ENCODE measurements at places on chromosomes 5 and 9.

GRCh38 chr5:179610109-179610902, 13.2 kb downstream of the HNRNPH1 start:
- no peak for DNase-seq

DNA sequence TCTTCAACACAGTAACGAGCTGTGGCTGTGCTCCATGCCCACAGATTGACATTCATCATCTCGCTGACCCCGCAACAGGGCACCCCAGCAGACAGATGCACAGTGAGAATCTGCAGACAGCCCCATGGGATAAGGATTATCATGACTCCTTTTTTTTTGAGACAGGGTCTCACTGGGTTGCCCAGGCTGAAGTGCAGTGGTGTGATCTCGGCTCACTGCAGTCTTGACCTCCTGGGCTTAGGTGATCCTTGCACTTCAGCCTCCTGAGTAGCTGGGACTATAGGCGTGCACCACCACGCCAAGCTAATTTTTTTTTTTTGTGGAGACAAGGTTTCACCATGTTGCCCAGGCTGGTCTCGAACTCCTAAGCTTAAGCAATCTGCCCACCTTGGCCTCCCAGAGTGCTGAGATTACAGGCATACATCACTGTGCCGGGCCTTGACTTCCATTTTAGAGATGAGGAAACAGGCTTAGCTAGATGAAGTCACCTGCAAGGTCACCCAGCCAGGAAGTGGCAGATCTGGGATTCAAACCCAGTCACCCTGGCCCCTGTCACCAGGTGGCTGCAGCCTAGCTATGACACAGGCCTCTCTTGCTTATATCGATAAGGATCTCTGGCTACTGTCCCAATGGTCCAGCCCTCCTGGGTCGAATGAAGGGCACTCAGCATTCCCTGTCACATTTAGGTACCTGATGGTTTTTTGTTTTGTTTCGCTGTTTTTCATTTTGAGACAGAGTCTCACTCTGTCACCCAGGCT, 5.1 kb downstream of the AIF1L start:
- no peak for DNase-seq

GRCh38 chr5:112413611-112414010, 5.5 kb downstream of the EPB41L4A start:
- DNase-seq: no peak

DNA sequence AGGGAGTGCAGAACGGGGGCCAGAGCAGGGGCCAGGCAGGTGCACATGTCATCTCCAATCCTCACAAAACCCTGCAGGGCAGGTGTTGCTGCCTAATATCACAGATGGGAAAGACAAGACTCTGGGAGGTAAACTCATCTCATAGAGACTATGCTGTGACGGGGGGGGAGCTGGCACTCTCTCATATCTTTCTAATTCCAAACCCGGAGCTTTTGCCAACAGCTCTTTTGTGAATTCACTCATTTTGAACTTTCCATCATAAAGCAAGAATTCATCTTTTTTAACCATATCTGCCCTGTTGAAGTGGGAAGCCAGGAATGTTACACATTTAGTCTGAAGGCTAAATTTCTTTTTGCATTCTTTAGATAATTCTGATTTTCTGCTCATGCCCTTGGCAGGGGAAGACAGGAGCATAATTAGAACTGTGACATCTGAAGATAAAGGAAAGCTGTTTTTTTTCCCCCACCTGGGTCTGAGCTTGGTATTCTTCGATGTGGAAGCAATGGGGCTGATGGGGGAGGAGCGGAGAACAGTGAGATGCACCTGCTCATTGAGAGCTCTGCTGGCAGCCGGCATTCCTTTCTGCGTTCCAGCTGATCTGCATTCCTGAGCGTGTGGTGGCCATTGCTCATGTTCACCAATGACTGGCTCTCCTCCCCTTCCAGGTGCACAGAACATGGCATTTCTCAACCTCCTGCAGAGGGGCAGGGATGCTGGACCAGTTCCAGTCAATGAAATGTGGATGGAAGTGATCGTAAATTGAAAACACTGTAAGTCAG, 159.2 kb downstream of the NSG2 start:
- no peak for DNase-seq

- no peak for DNase-seq
Observed at GRCh38 chr5:117794847-117795246, 1193.5 kb downstream of the DTWD2 start.

DNA sequence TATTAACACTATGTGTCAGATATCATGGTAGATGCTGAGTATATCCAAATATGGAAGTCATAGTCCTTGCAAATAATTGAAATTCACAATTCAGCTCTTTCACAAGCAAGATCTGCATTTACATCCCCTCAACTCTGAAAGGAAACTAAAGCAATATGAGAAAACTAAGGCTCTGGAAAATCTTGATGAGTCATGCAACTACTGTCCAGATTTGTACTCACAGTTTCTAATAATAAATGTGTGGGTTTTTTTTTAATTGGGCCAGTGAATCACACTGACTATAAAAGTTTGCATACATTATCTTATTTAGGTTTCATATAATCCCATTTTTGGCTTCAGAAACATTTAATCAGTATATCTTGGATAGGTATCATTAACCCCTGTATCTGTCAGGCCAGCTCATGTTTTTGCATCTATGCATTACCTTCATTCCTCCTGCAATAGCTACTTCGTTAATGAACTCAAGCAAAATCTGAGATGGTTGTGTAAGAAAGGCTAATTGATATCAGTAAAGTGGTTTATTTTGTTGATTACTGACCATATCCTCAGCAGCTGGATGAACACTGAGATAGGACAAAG, 58.7 kb upstream of the PRR16 start:
- no peak for DNase-seq

- no peak for DNase-seq
Observed at GRCh38 chr9:16613605-16614004, 256.9 kb downstream of the BNC2 start.

- peak; percentile 41 for DNase-seq
Observed at GRCh38 chr5:59007460-59008063, 424.7 kb downstream of the RAB3C start.

- no peak for DNase-seq
Observed at GRCh38 chr5:105982526-105982925, 1688.2 kb downstream of the EFNA5 start.

GRCh38 chr9:37174247-37174646, 53.9 kb downstream of the ZCCHC7 start:
- no peak for DNase-seq

DNA sequence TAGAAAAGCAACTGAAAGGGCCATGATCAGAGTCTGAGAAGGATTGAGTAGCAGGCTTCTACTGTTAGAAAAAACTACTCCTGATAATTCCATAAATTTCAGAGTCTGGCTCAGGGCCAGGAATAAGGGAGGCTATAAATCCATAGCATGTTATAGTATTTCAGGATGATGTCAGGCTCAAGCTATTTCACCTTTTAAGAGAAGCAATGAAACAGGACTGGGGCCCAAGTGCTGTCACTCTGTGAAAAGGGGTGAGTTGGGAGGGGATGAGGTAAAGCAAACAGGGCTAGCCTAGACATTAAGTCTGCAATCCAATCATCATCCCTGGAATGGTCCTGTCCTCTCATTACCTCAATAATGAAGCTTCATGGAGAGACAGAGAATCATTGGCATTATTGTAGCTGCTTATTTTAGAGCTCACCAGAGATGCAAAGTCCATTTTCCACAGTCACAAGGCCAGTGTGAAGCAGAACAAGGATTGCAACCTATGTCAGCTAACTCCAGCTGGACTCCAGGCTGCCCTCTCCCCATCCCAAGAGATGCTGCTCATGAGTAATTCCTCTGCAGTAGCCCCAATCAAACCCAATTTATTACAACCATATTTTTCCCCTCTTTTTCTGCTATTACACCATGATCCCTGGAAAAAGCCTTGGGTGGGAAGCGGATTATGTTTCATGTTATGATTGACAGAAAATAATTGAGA, 56.0 kb downstream of the PAPPA start:
- no peak for DNase-seq

DNA sequence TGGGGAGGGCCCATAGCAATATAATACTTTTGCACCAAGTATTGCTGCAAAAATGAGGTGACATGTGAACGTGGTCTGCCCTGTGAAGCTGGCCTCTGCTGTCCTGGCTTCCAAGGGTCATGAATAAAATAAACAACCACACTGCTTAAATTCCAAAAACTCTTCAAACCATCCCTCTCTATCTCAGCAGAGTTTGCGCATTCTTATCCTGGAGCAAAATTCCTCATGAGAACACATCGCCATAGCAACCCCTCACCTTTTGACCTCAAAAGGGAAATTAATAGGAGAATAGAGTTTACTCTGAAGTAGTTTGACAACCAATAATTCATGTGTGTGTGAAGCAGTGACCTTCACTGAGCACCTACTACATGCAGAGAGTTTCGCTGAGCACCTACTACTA, 342.9 kb downstream of the SPOCK1 start:
- no peak for DNase-seq

- DNase-seq: no peak
Observed at GRCh38 chr5:24188216-24188925, 456.4 kb downstream of the CDH10 start.

DNA sequence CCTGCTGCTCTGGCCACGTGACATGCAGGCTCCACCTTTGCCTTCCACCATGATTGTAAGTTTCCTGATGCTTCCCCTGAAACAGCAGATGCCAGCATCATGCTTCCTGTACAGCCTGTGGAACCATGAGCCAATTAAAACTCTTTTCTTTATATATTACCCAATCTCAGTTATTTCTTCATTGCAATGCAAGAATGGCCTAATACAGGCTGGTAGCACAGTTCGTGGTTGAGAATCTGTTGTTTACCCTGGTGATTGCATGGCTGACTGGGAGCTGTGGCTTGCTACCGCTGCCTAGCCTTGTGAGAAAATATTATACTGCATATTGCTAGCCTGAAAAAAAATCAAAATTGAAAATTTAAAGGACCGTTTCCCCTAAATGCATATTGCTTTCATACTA, 44.8 kb upstream of the PTPN3 start:
- DNase-seq: no peak

DNA sequence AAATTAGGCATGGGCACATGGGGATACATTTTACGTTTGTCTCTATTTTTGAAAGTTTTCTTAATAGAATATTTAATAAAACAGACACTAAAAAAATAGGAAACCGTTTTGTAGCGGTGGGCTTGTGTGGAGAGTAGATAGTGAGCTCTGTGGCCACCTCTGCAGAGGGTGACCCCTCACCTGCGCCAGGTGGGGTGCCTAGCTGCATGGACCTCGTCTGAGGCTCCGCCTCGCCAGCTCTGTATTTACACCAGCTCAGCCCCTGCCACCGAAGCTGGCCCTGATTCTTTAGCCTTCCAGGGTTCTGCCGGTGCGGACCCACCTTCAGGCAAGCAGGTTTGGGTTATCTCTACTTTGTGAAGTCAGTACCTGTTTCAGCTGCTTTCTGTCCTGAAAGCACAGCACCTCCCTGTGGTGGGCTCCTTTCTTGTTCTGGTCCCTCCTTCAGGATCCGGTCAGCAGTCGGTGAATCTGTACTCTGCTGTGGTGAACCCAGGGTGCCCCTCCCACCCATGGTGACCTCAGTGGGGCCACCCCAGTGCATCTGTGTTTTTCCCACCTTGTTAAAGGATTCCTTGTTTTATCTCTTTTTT, 105.2 kb upstream of the CACNA1B start:
- no peak for DNase-seq

DNA sequence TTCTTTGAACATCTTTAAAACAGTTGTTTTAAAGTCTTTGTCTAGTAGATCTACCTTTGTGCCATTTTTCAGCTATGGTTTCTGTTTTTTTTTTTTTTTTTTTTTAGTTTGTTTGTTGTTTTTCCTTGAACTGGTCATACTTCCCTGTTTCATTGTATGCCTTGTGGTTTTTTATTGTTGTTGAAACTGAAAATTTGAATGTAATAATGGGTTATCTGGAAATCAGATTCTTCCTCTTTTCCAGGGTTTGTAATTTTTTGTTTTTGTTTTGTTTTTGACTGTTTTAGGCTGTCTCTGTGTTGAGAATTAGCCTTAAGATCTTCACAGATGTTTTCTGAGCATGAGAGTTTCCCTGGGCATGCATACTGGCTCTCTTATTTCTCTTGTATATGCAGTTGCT, 269.6 kb upstream of the DAP start:
- no peak for DNase-seq

DNA sequence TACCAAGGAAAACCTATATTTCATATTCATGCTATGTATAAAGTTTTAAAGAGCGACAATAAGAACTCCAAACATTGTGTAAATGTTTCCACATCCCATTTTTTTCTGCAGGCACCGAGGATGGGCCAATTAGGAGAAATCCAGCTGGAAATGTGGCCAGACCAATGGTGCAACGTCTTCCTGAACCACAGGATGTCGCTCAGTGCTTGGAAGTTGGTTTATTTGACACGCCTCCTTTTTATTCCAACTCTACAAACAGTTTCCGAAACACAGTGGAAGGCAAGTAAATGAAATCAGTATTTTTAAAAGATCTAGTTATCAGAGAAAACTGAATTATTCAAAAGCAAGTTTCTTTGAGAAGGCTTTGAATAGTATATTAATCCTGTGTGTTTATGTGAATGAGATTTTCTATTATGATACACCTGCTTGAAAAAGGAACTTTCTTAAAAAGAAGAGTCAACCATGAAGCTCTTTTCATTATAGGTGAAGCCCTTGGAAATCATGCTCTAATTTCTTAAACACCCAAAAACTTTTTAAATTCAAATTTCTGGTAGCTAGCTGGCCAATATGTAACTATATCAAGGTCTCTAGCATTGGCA, 9.1 kb downstream of the TYRP1 start:
- DNase-seq: peak; percentile 66

GRCh38 chr9:14531341-14532269, 161.6 kb downstream of the ZDHHC21 start:
- DNase-seq: peak; percentile 100

DNA sequence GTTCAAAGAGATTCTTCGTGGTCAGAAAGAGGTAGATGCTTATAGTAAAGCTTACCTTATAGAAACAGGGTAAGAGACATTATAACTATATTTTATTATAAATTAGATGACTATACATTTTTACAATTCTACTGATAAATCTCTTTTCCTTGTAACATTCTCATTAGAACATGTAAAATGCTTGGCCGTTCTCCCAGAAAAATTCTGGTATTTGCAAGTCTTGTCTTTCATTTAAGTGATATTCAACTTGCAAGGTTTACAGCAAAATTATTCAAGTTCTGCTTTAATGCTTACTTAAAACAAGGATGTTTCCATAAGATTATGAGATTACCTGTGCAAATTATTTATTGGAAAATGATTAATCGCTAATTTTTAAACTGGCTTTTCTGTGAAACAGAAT, 41.3 kb upstream of the CDH18 start:
- no peak for DNase-seq

DNA sequence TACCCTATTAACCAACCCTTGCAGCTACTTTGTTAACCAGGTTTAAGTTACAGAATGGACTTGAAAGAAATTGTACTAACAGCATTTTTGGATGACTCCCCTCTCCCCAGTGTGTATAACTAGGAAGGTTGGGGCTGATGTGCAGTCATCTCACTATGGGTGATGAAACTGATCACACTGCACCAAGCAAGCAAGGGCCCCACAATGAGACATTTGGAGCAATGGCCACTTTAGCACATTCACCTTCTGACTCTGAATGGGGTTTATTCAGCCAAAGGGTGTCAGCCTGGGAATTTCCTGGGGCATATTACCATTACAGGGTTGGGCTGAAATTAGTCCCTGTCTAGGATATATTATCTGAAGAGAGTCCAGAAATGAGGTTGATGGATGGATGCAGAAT, 18.7 kb upstream of the CYFIP2 start:
- DNase-seq: no peak
